ENCODE measurements at places on chromosomes 4 and X.

- DNase-seq: no peak
These were observed 525.4 kb downstream of the CENPC start for GRCh38 chr4:67019686-67020437.

DNA sequence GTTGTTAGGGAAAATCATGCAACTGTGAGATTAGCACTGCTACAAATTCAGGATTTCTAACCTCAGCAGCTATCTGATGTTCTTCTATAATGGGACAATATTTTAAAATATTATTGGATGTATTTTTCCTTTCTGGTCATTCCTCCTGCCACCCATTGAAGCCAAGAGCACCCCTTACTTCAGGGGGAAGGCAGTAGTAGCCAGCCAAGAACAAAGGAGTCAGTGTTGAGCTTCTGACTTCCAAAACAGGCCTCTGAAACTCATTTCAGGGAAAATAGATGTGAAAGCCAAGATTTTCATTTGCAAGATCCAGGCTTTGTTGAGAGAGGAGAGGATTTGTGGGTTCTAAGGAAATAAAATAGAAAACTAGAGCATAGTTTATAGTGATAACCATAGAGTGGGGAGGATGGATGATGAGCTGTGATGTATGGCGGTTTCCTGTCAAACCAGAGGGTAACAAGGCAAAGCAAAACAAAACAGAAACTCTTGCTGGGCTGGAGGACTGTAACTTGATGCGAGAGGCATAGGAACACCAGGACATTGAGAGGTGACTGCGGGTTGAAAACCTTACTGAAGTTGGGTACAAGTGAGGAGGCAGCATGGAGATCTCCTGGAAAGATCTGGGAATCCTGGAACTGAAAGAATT lies 173.7 kb upstream of the LEF1 start:
- no peak for DNase-seq

GRCh38 chr4:22485737-22486136 lies 30.1 kb downstream of the ADGRA3 start:
- no peak for DNase-seq

DNA sequence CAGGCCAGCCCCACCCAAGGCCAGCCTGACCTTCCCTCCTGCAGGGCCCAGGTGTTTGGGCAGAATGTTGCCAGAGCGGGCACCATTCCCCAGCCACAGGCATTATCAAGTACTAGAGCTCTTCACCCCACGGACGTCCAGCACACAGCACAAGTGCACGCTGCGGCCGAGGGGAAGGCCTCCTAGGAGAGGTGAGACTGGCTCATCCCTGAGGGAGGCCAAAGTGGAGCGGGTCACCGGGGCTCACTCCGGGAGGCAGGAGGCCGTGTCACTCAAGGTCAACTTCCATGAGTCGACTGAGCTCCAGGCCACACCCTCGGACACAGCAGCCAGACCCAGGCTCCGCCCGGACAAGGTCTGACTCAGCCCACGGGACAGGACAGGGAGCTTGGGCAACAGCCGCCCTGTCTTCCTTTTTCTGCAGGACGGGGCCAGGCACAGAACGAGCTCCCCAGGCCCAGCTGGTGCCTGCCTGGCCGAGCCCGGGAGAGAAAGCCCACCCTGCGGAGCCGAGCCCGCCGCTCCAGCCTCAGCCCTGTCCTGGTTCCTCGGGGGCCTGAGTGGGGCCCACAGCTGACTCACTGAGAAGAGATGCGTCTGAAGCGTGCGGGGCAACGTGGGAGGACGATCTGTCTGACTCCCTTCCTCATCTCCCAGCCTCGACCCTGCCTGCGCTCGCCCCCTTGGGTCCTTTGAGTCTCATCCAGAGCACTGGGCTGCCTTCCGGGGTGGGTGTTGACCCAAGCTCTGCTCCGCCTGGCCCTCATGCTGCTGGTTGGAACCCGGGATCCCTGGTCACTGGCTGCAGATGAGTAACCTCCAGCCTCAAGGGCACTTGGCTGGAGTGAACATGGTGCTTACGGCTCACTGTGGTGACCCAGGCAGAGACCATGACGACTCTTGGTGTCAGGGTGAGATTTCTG lies 1.6 kb downstream of the SLC49A3 start:
- DNase-seq: peak; percentile 94

GRCh38 chr4:158285429-158286216 lies 75.3 kb downstream of the TMEM144 start:
- no peak for DNase-seq
